ENCODE measurements at places on chromosomes 3 and 15.

DNA sequence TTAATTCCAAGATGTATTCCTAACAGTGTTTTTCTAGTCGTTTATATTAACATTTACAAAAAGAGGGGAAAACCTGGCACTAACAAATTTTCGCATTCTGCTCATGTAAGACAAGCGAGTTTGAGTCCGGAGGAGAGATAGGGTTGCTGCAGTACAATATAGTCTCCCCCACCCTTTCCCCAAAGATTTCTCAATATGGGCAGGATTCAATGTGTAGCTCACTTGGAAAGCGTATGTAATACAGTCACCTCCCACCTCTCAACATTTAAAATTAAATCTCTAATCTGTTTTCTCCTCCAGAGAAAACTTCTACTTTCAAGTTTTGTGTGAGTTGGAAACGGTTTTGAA lies 57.9 kb downstream of the CMSS1 start:
- no peak for DNase-seq

DNA sequence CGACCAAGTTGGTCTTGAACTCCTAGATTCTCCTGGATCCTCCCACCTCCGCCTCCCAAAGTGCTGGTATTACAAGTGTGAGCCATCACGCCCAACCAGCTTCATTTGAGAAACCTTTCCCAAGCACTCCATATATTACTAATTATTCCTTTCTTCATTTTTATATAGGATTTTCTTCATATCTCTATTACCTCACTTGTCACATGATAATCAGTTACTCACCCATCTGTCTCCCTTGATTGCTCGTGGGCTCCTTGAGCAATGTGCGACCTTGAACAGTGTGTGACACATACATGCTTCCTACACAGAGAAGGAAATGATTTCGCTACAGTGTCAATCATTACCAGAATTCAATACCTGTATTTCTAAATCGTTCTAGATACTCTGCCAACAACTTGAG lies 110.7 kb upstream of the C2CD4B start:
- DNase-seq, result no peak

- DNase-seq, result no peak
These were observed 18.7 kb upstream of the HERC1 start for GRCh38 chr15:63852407-63852806.

DNA sequence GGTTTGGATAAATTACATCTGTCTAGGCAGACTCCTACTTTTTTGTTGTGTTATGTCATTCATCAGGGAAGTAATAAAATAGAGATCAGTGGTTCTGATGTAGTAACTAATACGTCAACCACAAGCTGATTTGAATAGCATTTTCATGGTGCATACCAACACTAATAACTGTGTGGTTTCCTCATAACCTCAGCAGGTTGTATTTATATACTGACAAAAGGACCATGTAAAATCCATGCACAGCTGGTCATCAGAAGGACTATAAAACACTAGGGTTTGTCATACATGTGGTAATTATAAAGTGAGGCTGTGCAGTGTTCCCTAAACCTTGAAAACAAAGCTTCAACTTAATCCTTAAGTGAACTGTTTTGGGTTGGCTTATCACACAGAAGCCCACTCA lies 216.8 kb upstream of the RBMS3 start:
- no peak for DNase-seq

DNA sequence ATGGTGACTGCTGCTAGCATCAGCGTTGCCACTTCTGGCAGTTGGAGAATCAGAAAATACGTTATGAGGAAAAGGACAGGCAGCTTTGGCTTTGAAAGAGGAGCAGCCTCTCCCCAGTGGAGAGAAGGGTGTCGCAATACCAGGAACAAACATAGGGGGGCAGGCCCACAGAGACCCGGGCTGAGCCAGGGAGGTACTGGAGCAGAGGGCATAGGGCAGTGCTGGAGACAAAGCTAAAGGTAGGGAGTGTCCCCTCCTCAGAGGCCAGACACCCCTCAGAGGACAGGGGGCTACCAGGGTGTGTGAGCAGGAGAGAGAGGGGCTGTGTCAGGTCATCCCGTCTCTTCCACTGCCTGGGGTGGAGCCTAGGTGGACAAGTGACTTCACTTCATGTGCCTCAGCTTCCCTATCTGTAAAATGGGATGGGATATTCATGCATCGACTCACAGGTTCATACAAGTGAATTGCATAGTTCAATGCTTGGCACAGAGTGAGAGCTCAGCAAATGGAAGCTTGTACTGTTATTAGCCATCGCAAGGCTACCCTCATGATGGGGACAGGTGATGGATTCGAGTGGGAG lies 49.7 kb upstream of the LIMD1 start:
- DNase-seq, result no peak

GRCh38 chr3:125266971-125267370 lies 54.4 kb upstream of the SLC12A8 start:
- no peak for DNase-seq

DNA sequence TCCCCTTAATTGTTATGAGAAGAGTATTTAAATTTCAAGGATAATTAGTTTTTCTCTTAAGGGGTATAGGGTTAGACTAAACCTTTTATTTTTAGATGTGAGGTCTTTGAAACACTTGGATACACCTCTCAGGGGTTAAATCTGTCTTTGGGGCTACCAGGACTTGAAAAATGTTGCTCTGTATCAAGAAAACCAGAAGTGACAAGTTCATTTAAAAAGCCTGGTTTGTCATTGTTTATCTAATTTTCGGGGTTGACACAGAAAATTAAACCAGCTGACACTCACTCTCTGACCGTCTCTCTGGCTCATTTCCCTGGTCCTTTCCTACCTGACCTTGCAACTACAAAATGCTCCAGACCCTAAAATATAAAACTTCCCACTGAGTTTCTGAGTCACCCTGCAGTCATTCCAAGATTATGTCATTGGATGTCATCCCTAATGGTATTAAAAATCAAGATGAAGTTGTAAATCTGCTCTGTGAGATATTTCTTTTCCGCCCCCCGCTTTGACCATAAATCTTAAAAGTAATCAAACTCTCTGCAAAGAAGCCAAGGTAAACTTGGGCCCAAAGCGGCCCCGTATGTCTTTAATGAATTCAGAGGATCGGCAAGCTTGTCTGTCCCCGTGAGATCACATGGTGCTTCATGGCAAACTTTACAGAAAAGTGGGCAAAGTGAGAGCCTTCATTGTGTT lies 32.9 kb upstream of the SKOR1 start:
- no peak for DNase-seq

GRCh38 chr3:175378348-175378747 lies 519.2 kb downstream of the NAALADL2 start:
- no peak for DNase-seq

DNA sequence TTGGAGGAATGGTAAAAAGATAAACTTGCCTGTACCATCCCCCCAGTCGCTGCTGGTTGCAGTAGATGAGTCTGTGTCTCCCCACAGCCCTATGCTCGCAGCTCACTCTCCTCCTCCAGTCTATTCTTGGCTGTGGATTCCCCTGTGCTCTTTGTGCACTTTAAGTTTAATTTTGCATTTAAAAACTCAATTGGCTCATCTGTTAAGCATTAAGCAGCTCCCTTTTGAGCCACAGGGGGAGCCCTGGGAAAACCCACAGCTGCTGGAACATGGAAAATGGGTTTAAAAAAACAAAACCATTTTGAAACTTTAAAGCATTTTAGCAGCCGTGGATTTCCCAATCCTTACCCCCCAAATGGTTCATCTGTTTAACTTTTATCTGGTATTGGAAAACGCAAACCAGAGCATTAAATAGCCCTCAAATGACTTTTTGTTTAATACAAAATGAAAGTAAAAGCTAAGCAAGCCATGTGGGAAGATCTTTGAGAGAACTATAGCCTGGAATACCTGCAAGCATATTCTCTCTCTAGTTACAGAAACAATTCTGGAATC lies 536.9 kb downstream of the ZIC1 start:
- no peak for DNase-seq

DNA sequence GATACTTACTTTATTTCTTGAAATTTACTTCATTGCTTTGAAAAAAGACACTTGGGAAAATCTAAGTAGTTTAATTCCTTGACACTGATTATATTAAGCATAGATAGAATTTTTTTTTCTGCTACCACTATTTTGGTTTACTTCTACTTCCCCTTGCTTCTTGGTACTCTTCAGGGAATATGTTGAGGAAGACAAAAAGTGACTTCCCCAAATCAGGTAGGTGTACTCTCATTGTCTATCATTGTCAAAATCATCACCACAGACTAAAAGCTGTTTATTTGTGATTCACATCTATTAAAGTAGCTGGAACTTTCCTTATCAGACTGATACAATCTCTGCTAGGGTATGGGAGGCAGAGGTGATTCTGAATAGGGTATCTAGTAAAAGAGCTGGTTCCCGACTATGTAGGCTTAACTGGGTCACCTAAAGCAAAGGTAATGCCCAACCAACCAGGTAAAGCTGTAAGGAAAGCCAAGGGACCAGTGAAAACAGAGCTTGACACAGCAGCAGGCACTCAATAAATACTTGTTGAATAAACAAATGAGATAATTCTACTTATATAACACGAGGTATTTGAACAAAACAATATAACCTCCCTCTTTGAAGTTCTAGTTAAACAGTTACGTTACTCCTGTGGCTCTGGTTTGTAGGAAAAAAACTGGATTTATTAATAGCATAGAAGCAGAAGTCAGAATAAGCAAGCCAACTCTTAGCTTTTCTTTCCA lies 346.9 kb downstream of the PLCL2 start:
- DNase-seq, result no peak

DNA sequence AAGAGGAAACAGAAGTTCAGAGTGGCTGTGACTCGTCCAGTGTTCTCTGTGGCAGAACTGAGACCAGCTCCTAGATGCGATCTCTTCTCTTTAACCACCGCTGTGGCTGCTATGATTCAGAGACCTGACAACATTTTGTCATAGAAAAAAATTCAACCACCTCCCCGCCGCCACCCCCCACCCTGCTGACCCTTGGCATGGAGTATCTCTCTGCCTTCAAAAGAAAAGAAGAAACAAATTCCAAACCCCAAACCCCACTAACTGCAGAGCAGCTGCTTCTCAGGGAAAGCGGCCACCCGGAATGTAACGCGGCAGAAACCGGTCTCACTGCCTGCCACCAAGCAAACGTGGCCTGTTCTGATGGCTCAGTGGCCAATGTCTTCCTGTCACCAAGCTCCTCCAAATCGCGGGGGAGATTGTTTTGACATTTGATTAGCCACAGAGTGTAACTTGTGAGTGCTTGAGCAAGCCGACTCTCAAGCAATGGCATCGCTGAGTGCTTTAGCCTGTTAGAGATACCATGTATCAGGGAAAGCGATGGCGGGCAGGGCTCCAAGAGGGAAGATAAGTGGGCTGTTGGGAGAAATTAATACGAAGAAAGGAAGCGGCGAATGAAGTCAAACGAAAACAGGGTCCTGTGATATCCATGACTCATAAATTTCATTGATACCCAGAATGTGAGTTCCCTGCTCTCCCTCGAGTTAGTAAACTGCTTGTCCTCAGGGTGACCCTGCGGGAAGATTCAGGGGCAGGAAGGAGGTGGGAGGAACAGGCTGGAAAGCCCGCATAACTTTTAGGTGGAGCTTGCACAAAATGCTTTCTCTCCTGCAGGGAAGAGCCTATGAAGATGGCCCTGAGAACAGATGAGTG lies 44.8 kb upstream of the TLE3 start:
- DNase-seq, result no peak

- DNase-seq, result no peak
These were observed 221.8 kb downstream of the UACA start for GRCh38 chr15:70541511-70541910.

DNA sequence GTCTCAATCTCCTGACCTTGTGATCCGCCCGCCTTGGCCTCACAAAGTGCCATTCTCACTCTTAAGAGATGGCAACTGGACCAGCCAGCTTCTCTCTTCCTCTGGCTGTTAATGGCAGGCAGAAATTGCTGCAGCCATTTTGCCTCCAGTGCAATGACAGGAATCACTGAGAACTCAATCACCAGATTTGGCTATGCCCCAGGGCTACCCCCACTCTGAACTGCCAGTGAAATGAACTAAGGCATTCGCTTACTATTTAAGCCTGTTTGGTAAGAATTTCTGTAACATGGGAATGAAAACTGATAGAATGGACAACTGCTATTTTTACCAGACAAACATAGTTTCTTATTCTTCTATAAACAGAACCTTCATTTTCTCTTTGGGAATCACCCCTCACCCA lies 24.5 kb downstream of the FOXP1 start:
- DNase-seq, result no peak

DNA sequence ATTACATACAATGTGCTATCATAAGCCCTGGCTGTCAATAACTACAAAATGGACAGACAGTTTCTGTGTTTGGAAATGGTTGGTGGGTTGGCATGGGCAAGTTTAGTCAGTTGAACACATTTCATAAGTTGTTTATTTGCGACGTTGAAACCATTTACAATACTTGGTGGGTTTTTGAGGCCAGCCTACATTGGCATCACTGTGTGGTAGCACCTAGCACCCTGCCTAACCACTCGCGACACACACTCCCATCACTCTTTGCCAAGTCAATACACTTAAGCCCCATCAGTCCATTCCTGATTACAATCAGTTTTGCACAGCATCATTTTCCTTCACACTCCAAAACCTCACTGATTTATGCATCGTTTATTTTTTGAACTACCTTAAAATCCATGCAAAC lies 13.8 kb downstream of the PROK2 start:
- DNase-seq, result no peak

GRCh38 chr15:81297603-81298575 lies 26.1 kb downstream of the STARD5 start:
- no peak for DNase-seq
